ENCODE measurements at places on chromosomes 2 and 18.
A peak's percentile ranks its signal among the peaks of the same experiment; 100 is the strongest.

GRCh38 chr18:78735131-78736014, 244.2 kb upstream of the SALL3 start:
- no peak for DNase-seq

GRCh38 chr18:31776093-31776492, 15.4 kb upstream of the SLC25A52 start:
- DNase-seq, result no peak

- DNase-seq, result no peak
These were observed 40.0 kb downstream of the MARCO start for GRCh38 chr2:118982039-118982438.

GRCh38 chr2:10160203-10160955, 37.8 kb downstream of the RRM2 start:
- DNase-seq, result no peak

- no peak for DNase-seq
These were observed 210.9 kb downstream of the GBX2 start for GRCh38 chr2:235957251-235957650.

DNA sequence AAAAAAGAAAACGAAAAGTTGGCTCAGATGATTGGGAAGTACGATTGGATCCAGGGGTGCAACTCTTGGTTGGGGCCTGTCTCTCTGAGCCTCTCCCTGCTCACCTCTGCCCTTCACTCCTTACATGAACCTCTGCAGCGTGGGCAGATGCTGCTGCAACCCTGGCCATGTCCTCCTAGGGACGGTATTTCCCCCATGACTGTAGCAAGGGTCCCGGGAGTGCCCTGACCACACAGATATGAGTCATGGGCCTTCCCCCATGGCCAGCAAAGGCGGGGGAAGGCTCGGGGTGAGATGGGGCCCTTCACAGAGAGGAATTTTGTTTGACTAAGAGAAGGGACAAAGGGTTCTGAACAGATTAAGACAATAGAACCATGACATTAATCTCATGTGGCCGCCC, 129.0 kb downstream of the NCK2 start:
- peak; percentile 42 for DNase-seq

GRCh38 chr18:42658171-42658570, 457.3 kb downstream of the RIT2 start:
- DNase-seq, result no peak

DNA sequence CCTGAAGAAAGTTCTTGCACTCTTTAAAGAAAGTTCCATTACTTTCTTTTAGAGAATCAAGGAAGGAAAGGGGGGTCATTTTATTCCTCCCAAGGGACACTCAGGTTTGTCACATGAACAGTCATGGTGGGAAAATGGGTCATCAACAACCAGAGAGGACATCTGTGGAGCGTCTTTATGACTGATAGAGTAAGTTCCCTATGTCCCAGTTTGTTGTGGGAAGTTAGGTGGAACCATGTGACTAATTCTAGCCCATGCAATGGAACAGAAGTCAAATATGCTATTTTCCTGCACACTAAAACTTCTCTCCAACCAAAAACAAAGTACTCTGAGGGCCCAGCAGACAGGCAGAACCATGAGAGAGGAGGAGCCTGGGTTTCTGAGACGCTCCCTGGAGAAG, 165.6 kb upstream of the SERTAD2 start:
- no peak for DNase-seq

GRCh38 chr2:64489081-64489751, 34.9 kb upstream of the AFTPH start:
- DNase-seq, result no peak

DNA sequence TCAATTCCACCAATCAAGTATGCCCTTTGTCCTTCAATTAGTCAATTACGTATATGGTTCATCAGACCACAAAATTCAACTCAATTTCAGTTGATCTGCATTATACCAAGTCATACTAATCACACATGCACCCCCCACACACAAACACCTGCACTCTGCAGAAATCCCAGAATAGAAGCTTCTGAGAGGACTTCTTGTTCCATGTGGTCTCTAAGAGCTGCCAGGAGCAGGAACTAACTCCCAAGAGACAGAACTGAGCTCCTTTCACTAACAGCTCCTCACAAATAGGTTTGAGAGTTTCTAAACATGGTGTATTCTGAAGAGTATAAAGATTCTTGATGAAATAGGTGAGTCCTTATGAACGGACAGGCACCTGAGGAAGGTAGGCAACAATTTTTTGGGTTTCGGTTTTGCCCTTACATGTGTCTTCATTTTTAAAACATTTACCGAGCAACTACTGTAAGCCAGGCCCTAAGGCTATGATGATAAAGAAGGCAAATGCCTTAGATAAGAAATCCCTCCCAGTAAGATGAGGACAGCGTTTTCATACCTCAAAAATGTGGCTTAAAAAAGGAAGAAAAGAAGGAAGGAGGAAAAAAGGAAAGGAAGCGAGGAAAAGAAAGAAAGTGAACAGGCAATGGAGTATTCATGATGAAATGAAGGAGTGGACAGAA, 183.1 kb downstream of the PID1 start:
- no peak for DNase-seq

DNA sequence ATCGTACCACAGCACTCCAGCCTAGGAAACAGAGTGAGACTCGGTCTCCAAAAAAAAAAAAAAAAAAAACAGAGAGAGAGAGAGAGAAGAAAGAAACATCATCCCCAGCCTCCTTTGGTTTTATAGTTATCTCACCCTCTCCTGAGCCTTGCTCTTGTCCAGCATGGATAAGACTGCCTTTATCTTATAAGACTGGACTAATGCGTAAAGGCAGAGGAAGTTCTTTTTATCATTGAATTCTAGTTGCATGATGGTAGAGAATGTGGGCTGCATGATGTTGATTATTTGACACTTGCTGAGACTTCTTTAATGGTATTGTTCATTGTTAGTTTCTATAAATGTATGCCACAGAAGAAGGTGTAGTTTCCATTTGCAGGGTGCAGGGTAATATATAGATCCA, 124.4 kb downstream of the ZBTB7C start:
- DNase-seq, result no peak

DNA sequence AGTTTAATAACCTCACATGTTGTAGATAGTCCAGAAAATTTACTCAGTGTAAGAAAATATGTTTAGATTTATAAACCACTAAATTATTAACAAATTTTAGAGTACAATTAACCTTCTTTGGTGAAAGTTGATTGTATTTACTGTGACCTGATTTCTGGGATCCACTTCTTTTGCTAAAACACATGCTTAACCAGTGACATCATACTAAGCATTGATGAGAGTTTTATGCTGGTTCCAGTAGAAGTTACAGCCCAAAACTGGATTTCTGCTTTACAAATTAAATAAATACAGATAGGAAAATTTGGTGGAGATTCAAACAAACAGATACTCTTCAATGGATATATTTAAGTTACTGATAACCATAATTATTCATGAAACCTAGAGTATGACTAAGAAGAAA, 40.9 kb downstream of the RBBP8 start:
- DNase-seq, result no peak

DNA sequence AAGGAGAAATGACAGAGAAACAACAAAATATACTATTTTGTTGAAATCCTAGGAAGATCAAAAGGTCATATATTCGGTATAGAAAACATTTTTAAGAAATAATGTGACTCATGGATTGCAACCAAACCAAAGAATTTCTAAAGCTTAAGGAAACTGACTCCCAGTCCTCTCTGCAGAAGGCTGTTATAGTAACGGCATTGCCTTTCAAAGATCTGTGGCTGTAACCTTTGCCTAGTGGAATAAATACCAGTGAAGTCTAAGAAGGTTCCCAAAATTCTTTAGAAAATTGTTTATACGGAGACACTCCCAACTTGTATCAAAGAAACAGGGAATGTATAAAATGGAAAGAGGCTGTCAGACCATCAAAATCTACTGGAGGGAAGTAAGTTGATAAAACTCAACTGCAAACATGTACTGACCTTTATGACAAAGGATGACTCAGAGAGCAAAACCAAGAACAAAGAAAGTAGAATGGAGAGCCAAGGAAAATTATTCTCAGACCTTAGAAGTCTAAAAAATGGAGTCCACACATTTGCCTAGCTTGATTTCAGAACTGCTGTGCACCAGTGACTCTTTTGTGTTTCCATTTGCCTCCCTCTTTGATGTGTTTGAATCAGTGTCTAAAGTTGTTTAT, 48.6 kb upstream of the FSIP2 start:
- DNase-seq, result no peak

DNA sequence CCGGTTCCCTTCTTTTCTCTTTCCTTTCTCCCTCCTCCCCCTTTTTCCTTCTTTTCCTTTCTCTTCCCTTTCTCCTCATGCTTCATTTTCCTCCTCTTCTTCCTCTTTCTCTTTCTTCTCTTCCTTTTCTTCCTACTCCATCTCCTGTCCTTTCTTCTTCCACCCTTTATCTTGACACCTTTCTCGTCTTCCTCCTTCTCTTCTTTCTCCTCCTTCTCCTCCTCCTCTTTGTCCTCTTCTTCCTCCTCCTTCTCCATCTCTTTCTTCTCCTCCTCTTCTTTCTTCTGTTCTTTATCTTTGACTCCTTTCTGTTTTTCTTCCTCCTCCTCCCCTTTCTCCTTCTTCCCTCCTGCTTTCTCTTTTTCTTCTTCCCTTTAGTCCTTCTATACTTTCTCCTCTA, 53.2 kb downstream of the CELF4 start:
- no peak for DNase-seq

DNA sequence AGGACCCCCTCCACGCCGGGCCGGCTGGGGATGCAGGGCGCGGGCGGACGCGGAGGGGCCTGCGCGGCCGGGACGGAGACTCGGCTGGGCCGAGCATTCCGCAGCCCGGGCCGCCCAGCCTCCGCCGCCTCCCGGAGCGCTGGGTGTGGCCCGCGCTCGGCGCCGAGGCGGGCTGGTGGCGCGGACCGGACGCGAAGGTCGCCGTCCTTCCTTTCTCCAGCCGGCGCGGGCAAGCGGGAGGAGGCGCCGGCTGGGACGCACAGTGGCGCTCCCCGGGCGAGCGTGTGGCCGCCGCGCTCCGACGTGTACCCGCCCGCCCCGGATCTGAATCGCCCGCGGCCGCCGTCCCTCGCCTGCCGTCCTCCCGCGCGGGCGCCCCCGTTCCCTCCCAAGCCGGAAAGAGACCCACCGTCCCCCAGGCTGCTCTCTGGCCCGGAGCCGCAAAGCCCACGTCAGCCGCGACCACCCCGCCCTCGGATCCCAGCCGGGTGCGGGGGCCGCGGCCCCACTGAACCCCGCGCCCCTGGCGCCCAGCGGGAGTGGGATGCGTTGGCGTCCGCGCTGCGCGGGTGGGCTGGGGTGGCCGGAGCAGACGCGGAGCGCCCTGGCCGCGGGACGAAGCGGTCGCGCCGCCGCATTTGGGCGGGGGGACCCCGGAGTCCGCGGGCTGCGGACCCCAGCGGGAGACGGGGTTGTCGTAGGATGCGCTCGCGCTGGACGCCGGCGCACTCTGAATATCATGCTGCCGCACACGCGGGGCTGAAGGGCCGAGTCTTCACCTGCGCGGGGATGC, 634 bp downstream of the SPATS2L start:
- DNase-seq, result peak; percentile 5

- DNase-seq, result no peak
These were observed 171.1 kb downstream of the ZEB2 start for GRCh38 chr2:144348846-144349245.

DNA sequence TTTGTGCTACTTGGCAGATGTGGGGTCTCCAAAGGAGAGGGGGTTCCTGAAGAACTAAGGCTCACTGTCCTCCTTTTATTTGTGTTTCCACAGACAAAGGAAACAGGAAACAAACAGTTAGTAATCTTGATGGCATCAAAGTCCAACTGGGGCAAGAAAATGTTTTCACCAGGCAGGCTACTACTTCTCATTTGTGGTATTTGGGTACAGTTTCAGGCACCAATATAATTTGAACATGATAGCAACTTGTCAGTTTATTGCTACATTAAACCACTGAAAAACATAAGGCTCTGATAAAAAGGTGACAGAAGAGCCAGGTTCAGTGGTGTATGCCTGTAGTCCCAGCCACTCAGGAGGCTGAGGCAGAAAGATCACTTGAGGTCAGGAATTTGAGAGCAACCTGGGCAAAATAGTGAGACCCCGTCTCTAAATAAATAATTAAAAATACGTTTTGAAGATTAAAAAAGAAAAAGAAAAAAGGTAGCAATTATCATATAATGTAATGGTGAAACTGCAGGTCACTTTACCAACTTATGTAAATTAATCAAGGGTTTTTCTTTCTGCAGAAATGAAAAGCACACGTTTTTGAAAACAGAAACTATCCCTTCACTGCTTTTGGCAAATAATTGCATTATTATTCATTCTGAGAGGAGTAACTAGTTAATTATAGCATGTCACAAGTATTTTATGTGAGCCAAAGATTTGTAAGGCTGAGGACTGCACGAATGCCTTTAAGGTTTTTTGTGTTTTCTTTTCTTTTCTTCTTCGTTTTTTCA, 157.5 kb upstream of the CAVIN2 start:
- no peak for DNase-seq

DNA sequence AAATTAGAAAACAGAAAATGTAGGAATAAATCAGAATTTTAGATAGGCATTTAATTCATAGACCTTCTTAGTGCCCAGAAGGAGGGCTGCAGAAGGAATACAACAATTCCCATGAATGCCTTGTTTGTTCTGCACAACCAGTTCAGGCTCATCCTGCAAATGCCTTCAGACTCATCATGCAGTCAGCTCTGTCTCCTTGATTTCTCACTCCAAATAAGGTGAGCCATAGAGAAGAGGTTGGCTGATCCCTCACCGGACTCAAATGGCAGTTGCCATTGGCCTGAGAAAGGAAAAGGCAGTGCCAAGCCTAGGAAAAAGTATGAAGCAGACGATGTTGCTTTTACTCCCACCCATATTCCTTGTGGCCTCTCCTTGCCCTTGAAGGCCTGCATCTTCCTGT, 50.3 kb downstream of the DSC3 start:
- DNase-seq, result no peak

GRCh38 chr2:10415048-10415447, 33.1 kb downstream of the ODC1 start:
- no peak for DNase-seq

DNA sequence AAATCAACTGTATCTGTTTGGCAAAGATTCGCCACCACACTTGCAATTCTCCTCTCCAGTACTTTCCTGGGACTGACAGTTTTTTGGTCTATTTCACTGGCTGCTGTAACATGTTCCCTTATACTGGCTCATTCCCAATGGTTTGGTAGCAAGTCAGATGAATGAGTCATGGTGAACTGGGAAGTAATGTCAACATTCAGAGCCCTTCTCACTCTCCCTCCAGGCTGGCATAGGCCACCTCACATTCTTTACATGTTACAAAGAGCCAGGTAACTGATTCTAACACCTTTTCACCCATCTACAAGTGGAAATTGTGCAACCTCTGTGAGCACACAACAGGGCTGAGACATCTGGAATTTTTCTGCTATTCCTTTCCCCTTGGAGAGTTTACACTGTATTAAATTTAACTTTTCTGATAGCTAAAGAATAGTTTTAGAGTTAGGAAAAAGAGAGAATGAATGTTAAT, 111.3 kb upstream of the TLK1 start:
- no peak for DNase-seq

GRCh38 chr2:174439323-174439722, 43.8 kb downstream of the SCRN3 start:
- DNase-seq, result no peak

Measured in effector CD4-positive, alpha-beta T cell (primary cell).